CD4-positive, alpha-beta T cell treated with Interleukin-12 subunit alpha and Interleukin-12 subunit beta, for 1 hour (primary cell): ENCODE measurements at places on chromosomes 3 and 15.

- DNase-seq: no peak
Measured at GRCh38 chr3:170050753-170051152, 13.0 kb downstream of the GPR160 start.

DNA sequence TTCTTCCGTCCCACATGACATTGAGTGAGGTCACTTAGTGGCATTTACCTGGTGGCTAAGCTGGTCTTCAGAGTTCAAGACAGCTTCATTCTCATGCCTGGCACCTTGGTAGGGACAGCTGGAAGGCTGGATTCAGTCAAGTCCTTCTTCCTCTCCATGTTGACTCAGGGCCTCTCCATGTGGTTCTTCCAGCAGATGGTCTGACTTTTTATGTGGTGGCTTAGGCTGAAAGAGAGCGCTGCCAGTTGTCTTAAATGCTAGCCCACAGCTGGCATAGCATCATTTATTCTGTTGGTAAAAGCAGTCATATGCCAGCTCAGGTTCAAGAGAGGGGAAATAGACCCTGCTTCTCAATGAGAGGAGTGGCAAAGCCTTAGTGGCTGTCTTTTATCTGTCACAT is 53.0 kb upstream of the CTDSPL start:
- DNase-seq: no peak

DNA sequence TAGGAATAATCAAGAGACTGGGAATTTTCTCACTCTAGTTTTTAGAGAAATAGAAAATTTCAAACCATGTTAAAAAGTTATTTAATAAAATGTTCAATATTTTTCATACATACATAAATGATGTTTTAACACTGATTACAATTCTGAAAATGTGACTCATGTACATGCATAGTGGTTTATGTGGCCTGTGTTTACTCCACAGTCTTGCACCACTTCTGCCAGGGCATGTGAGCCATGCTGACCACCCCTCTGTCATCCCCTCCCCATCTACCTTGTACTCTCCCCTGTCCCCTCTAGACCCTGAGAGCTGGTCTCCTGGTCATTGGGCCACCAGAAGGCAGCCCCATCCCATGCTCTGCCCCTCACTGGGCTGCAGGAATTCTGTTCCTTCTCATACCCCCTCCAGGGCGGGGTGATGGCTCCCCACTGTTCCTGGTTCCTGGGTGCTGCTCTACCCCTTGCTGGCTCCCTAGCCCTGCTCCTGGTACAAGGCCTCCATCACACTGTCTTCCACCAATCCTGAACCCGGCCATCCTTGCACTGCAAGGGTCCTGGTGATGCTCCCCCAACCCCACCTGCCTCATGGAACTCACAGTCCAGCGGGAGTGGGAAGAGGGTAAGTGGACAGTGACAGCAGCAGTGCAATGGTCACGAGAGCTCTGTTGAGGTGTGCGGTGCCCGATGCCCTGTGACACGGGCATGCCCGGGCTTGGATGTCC is 24.2 kb upstream of the SLC41A3 start:
- no peak for DNase-seq

DNA sequence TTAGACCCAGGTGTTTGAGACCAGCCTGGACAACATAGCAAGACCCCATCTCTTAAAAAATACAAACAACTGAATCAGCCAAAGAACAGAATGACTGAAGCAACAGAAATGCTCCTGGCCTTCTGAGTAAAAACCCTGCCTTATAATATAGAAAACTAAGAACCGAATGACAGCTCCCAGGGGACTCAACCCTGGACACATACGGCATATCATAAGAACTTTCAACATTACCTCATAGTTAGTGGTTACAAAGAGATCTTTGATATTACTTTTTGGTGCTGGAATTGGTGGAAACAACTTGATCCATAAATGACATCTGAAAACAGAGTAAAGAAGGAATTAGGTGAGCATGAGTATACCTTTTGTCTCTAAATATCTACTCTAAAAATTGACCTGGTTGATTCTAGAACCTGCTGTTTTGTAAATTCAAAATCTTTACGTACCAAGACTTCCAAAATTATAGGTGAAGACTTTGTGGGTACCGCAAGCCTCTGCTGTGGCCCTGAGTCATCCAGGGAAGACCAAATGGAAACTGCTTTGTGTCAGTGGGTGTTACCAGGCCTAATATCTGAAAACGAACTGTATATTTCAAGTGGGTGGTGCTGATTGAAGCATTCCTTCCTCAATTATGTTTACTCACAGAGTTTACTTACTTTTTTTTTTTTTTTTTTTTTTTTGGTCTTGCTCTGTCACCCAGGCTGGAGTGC is 35.5 kb downstream of the IL5RA start:
- no peak for DNase-seq

GRCh38 chr3:12265508-12265907 is 23.4 kb upstream of the PPARG start:
- no peak for DNase-seq

- DNase-seq: no peak
Measured at GRCh38 chr3:79765911-79766310, 1.9 kb downstream of the ROBO1 start.

DNA sequence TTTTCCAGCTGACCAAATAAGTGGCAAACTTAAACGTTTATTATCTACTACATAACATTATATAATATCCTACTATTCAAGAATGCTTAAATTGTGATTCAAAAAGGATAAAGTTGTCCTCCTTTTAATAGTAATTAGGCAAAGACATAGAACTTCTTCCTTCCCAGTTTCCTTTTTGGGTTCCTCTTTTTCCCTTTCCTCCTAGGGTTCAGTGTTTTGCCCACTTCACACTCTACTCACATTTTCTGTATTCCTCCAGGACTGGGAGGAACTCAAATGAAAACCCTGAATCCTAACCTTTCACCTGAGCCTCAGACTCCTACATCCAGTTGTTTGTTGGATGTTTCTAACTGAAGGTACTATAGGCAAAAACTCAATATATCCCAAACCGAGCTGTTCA is 132.5 kb downstream of the PEAK1 start:
- no peak for DNase-seq

GRCh38 chr3:126926684-126927400 is 56.1 kb upstream of the PLXNA1 start:
- DNase-seq: no peak

DNA sequence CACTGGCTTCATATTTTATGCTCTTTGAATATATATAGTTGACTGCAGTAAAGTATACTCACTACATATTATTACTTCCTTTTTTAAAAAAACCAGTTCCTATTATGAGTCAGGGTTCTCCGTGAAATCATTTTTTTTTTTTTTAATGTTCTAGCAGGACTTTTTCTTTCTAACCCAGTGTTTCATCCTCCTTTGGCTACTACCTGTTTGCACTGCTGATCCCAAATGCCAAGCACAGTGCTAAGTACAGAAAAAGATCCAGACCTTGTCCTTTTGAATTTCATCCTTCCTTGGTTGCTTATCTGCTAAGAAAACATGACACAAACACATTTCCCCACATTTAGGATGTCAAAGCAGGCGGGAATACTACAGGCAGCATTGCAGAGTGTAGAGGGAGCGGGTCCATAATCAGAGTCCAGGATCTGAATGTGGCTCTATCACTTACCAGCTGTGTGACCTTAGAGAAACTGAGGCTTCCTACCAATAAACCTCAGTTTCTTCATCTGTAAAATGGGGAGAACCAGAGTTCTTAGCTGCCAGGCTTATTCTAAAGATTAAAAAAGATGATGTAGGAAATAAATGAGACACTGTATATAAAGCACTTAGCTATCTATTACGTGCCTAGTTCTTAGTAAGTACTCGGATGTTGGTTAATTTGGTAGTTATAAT is 37.2 kb upstream of the ANPEP start:
- no peak for DNase-seq

GRCh38 chr3:151133917-151134450 is 48.5 kb downstream of the MED12L start:
- DNase-seq: no peak

DNA sequence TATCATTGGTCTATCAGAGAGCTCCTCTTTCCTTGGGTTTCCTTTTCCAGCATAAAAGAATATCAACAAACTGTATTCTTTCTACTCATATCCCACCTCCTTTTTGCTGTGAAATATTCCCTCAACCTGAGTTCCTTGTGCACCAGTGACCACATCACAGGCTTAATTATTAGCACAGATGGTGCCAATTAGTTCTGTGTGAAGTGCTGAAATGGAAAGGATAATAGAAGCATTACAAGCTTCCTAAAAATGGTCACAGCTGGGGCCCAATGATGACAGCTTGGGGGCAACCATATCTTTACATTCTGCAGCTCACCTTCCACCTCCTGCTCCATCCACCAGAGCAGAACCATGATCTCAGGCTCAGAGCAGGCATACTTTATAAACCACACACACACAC is 84.6 kb downstream of the ANO10 start:
- no peak for DNase-seq

DNA sequence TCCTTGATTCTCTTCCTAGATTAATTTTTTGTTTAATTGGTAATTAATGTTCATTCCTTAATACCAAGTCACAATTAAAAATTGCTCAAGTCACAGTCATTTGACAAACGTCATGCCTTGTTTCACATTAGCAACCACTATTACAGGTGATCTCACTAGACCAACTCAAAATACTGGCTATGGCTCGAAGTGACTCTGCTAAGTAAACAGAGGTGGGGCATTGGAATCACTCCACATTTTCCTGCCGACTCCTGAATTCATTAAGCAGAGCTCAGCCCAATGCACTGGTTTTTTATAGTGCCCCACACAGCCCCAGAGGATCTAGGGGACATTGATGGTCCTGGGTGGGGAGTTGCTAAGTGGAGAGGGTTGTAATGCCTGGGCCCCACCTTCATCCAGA is 201.2 kb upstream of the NSMCE3 start:
- DNase-seq: no peak

GRCh38 chr15:50487287-50487686 is 59.2 kb downstream of the USP50 start:
- no peak for DNase-seq

DNA sequence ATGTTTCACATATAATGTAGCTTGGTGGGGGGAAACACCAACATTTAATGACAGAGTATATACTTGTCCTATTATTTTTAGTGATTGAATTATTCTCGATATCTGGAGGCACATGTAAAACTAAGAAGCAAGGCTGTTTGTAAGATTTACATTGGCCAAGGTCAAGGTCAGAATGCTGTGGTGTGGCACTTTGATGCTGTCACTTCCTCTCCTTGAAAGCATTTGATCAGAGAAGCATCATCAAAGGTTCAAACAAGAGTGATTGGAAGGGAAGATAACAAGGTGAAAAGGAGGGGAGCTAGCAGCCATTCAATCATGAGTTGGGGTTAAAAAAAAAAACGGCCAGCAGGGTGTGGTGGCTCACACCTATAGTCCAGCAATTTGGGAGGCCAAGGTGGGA is 26.4 kb downstream of the RTF1 start:
- DNase-seq: peak; percentile 7

DNA sequence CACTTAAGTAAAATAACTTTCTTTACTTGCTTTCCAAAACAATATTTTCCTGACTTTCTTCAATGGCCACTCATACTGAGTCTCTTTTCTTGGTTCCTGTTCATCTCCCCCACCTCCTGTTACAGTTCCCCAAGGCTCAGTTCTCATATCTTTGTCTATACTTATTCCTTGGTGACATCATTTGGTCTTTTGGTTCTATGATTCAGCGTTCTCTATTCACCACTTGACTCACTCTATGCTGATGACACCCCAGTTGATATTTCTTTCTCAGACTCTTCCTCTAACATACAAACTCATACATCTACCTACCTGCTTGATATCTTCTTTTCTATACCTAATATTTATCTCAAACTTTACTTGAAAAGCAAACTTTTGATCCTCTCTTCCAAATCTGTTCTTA is 85.0 kb upstream of the P3H2 start:
- DNase-seq: no peak

DNA sequence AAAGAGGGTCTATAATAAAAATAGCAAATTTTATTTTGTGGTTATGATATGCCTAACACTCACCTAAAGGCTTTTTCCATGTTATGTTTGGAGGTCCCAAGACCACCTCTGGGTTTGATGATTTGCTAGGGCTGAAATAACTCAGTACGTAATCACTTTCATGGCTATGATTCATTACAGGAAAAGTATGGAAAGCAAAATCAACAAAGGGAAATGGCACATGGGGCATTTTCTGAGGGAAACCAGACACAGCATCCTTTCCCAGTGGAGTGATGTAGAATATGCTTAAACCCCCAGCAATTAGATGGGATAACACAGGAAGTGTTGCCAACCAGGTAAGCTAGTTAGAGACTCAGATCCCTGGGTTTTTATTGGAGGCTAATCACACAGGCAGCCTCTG is 701.6 kb upstream of the CBLB start:
- DNase-seq: no peak
